Activated CD8-positive, alpha-beta memory T cell treated with anti-CD3 and anti-CD28 coated beads, Interleukin-2, amount 50 U/mL, for 48 hours (primary cell): ENCODE measurements at places on chromosomes 3 and 15.

DNA sequence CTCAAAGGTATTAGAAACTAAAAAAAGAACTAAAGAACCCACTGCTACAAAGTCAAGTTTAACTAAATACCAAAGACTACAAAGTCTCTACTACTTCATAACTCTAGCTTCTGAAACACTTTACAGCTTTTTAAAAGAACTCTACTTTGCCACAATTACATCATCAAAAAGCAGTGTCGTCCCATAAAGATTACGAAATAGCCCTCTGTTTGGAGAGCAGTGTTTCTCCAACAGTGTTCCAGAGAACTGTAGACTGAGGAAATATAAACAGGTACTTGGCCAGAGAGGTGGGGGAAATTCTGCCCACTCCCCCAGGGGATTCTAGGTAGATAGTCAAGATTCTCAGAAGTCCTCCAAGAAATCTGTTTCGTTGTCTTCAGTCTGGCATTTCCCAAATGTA, 225.6 kb downstream of the PDZRN3 start:
- DNase-seq, result no peak

DNA sequence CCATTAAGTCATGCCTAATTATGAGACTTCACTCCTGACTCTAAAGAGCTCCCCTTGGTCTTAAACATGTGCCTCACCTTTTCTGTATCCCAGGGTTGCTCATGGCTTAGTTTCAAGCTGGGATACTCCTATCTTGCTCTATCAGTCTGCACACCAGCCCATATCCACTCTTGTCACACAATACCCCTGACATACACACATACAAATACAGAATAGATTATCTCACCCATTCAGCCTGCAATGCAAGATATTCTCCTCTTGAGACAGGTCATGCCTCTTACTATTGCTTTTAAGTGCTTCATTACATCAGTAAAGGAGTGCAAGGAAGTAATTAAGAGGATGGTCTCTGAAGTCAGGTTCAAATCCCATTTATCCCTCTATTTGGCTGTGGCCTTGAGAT, 587.3 kb downstream of the IGSF11 start:
- DNase-seq, result no peak

DNA sequence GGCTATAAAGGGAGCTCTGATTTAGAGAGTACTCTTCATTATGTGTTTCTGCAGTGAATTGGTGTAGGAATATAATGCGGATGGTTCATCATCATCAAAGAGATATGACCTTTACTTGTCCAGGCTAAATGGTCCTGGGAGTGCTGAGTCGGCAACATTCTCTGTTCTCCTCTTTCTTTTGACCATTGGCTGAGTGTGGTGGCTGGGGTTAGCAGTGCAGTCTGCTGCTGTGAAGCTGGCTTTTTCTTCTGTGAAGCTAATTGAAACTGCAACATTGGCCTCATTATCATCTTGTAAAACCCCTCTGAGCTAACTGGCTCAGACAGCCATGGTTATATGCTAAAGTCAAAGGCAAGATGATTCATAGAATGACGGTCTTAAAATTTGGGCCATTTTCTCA, 83.8 kb downstream of the THRB start:
- DNase-seq, result no peak

- DNase-seq, result no peak
Observed at GRCh38 chr3:38002291-38002876, 11.8 kb downstream of the VILL start.

GRCh38 chr3:72753495-72753894, 94.8 kb downstream of the SHQ1 start:
- no peak for DNase-seq

- DNase-seq, result no peak
Observed at GRCh38 chr3:102189541-102189940, 245.3 kb upstream of the ZPLD1 start.

DNA sequence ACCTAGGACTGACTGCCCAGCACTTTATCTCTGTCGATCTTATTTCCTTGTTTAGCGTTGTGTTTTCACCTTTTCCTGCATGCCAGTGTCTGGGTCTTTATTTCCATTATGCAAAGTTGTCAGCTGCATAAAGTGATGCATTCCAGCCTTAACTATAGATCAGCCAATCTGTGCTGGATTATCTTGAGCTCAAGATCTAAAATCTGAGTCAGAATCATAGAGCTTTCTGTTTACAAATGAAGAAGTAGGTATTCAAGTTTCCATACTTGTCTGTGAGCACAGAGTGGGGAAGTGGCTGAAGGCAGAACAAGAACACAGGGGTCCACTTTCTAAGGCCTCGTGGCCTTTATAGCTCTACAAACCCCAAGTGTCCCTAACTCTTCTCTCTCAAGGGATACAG, 82.4 kb upstream of the PLCL2 start:
- DNase-seq, result no peak

GRCh38 chr15:29712149-29712885, 110.0 kb downstream of the TJP1 start:
- DNase-seq, result no peak

DNA sequence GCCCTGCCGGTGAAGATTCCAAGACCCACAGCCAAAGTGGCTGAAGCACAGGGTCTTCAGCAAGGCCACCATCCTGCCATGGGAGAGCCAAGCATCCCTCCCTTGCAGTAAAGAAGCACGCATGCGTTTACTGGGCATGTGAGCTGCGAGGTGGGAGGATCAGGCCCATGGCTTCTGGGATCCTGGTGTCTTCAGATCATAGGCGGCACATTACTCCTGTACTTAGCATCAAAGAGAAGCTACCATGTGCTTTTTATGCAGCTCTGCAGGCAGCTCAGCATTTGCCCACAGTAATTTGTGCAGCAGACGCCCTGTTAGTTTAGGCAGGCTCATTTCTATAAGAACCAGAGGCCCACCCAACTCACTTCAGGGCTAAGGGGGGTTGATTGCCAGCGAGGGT, 45.7 kb downstream of the IDH2 start:
- DNase-seq, result no peak

DNA sequence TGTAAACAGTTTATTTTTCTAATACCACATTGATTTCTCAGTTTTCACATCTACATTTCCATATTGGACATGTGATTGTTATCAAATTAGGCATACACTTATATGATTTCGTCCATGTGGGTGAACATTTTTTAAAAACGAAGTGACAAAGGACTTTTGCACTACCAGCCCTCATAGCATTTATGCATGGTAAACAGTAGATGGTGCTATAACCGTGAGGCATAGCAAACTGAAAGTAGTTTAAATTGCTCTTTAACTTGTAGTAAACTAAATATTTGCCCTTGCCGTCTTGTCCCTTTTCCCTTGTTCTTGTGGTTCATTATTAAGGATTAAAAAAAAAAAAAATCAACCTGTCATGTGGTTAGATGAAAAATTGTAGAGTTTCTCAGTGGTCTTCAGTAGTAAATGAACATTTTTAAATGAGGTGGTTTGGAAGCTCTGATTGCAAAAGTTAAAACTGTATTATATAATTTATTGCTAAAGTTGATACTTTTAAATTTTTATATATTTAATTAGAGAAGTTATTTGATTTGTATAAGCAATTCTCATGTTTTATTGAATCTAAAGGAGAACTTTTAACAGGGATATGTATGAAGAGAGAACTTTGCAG, 24.0 kb downstream of the STX19 start:
- DNase-seq, result no peak

- no peak for DNase-seq
Observed at GRCh38 chr3:197311591-197311990, 13.2 kb upstream of the DLG1 start.

DNA sequence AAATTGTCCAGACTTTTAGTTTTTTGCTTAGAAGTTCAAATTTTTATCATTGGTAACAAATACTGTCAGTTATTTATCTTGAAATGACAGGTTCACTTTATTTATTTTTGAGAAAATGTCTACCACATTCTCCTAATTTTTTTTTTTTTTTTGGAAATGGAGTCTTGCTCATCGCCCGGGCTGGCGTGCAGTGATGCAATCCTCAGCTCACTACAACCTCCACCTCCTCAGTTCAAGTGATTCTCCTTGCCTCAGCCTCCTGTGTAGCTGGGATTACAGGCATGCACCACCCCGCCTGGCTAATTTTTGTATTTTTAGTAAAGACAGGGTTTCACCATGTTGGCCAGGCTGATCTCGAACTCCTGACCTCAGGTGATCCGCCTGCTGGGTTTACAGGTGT, 16.1 kb upstream of the EBLN2 start:
- DNase-seq, result no peak

GRCh38 chr3:119221779-119222320, 18.8 kb downstream of the B4GALT4 start:
- DNase-seq, result no peak

DNA sequence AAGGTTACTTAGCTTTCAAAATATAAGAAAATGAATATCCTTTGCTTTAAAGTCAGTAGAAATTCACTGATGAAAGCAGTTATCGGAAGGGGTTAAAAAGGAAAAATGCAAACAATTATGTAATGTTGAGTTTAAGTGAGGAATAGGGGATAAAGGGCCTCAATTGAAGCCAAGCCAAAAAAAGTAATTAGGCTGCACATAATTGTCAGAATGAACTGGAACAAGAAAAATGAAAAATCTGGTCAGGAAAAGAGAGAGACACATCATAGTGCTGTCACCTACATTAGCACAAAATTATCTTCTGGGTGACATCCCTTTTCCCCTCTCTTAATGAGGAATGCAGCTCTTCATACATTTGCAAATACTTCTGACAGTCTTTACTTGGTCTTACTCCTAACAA, 48.8 kb upstream of the PIK3R4 start:
- no peak for DNase-seq

GRCh38 chr15:43749690-43750345, 3.6 kb downstream of the PDIA3 start:
- DNase-seq, result no peak

GRCh38 chr3:28268989-28269388, 27.6 kb downstream of the CMC1 start:
- no peak for DNase-seq

DNA sequence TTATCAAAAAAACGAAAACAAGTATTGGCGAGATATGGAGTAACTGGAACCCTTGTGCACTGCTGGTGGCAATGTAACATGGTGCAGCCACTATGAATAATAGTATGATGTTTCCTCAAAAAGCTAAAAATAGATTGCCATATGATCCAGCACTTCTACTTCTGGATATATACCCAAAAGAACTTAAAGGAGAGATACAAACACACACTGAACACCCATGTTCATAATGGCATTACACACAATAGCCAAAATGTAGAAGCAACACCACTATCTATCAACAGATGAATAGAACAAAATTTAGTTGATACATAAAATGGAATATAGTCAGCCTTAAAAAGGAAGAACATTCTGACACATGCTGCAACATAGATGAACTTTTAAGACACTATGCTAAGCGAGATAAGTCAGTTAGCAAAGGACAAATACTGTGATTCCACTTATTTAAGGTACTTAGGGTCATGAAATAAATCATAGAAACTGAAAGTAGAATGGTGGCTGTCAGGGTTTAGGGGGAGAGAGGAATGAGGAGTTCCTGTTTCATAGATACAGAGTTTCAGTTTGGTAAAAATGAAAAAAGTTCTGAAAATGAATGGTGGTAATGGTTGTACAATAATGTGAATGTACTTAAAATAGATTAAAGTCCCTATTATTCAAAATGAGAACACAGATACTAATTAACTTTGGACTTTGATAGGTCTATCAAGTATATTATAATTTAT, 59.4 kb upstream of the IMPG2 start:
- no peak for DNase-seq

- DNase-seq, result no peak
Observed at GRCh38 chr15:88031461-88031860, 225.1 kb downstream of the NTRK3 start.

GRCh38 chr3:171086914-171087313, 60.4 kb upstream of the SLC2A2 start:
- DNase-seq, result no peak

DNA sequence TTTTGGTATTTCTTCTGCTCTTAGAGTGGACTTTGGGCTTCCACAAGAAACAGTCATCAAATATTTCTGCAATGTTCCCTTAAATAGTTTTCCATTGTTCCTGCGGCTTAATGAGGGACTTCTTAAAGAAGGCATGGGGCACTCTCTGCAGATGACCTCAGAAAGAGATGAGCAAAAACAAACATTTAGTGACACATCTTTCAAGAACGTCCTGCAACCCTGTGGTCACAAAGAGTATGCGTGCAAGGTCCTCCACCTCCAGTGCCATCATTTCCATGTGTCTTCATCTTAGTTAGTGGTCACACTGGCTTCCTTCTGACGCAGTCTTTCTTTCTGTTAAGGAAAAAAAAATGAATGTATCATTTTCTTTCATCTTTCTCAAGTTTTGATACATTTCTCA, 56.2 kb downstream of the GREM1 start:
- no peak for DNase-seq

DNA sequence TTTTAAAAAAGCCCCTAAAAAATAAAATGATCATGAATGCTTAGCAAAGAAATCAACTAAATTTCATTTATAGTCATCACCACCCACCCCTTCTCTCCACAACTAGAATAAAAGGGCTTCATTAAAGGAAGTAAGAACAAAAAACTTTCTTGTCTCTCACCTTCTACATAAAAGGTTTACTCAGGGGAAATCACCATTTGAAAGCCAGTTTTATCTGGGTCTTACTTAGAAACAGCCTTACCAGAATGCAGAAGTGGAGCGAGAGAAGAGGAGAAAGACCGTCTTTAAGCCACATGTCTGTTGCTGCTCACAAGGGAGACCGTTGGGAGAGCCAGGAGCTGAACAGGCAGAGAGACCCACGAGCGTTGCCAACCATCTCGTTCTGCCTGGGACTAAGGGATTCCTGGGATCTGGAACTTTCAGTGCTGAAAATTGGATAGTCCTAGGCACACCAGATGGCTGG, 350.1 kb upstream of the PROK2 start:
- DNase-seq, result peak; percentile 57

- DNase-seq, result no peak
Observed at GRCh38 chr15:68278595-68279405, 1.3 kb downstream of the FEM1B start.

DNA sequence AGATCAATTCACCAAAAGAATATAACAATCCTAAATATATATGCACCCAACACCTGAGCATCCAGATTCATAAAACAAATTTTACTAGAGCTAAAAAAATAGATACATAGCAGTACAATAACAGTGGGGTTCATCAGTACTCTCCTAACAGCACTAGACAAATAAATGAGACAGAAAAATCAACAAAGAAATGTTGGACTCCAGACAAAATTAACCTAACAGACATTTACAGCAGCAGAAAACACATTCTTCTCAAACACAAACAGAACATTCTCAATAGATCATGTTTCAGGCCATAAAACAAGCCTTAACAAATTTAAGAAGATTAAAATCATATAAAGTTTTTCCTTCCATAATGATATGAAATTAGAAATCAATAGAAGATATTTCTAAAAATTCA, 124.8 kb upstream of the NECTIN3 start:
- DNase-seq, result no peak

- peak; percentile 79 for DNase-seq
Observed at GRCh38 chr3:134249935-134250716, 533 bp downstream of the RYK start.
